Activated naive CD4-positive, alpha-beta T cell treated with anti-CD3 and anti-CD28 coated beads, Interleukin-2, amount 10 ng/mL, durations not matched to agents 7 days and 5 days (primary cell): ENCODE measurements at places on chromosomes 2 and 18.

- H3K27me3 ChIP-seq = peaks cover 44% of the 10 kb centered on the region
- H3K36me3 ChIP-seq = no peaks in the 10 kb centered on the region
- H3K4me3 ChIP-seq = peak within 1 kb of the TSS; percentile 15
- H3K27ac ChIP-seq = no peak within 1 kb of the TSS
- peaks cover 4% of the 10 kb centered on the region for H3K4me1 ChIP-seq
Measured at GRCh38 chr18:10453806-10454680, at the start of gene APCDD1. Gene APCDD1 (plus strand): TSS chr18:10454635. CDS start chr18:10454982, 347 bp downstream.

- H3K4me3 ChIP-seq = peak overlapping the region; percentile 11
- H3K36me3 ChIP-seq = peaks cover 73% of the 10 kb centered on the region
Measured at GRCh38 chr2:196987649-196988364, 61.3 kb upstream of the PGAP1 start.

DNA sequence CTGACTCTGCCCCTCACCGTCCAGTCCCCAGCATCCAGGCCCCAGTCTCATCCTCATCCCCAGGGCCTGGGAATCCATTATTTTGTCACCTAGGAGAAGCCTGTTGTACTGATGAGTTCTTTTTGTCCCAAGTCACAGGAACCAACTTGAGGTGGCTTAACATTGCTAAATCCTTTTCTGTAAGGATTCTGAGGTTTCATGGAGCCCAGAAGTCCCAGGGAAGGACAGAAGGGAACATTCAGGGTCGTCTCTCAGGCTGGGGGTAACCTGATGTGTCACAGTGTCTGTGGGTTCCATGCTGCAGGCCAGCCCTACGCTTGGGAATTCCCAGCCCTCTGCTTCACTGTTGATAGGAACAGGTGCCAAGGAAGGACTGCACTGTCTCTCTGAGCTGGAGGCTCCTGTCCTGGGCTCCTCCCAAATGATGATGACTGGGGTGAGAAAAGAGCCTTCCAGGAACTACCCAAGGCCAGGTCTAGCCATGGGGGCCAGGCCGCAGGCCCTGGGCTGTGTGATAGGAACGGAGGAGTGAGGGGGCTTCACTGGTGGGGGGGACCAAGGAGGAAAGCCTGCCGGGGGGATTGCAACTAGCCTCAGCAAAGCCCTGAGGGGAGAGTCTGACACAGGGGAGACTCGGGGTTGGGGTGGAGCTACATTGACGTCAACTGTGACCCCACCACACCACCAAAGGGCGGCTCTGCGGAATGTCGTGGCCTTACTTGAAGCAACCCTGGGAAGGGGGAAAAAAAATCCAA, 145.7 kb downstream of the SMAD7 start:
- no peaks in the 10 kb centered on the region for H3K27me3 ChIP-seq
- no peak overlapping the region for H3K4me3 ChIP-seq
- no peak for DNase-seq
- no peak overlapping the region for H3K27ac ChIP-seq
- no peaks in the 10 kb centered on the region for H3K36me3 ChIP-seq
- H3K4me1 ChIP-seq = peaks cover 51% of the 10 kb centered on the region

DNA sequence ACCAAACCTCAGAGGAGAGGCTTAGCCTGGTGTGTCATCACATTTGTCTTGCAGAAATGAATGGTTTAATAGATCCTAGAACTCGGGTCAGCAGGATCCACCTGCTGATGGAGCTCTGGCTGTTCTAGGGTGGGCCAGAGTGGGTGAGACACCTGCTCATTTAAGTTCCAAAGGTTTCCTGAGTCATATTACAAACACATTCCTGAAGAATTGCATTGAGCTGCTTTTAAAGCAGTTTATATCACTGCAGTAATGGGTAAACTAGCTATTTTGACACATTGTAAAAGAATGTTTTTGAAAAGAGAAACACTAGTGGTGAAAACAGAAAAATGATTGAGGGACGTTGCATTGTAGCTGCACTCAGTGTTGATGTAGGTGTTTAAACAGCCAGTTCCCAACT, 175.3 kb upstream of the TCF4 start:
- no peaks in the 10 kb centered on the region for H3K4me1 ChIP-seq
- H3K27me3 ChIP-seq = no peaks in the 10 kb centered on the region
- H3K4me3 ChIP-seq = no peak overlapping the region
- H3K27ac ChIP-seq = no peak overlapping the region

- H3K4me3 ChIP-seq = no peak overlapping the region
- no peaks in the 10 kb centered on the region for H3K4me1 ChIP-seq
- H3K27ac ChIP-seq = no peak overlapping the region
- no peaks in the 10 kb centered on the region for H3K36me3 ChIP-seq
Measured at GRCh38 chr2:104818264-104818663, 35.7 kb upstream of the POU3F3 start.

- no peaks in the 10 kb centered on the region for H3K27me3 ChIP-seq
- DNase-seq = no peak
- H3K4me1 ChIP-seq = no peaks in the 10 kb centered on the region
- no peak overlapping the region for H3K27ac ChIP-seq
Measured at GRCh38 chr18:77608807-77609206, 359.2 kb downstream of the GALR1 start.

- H3K27ac ChIP-seq = peak overlapping the region; percentile 89
- peak; percentile 64 for DNase-seq
- peaks cover 38% of the 10 kb centered on the region for H3K36me3 ChIP-seq
- peaks cover 63% of the 10 kb centered on the region for H3K4me1 ChIP-seq
Measured at GRCh38 chr2:84879584-84880394, 1.1 kb downstream of the TRABD2A start.

- H3K4me1 ChIP-seq = no peaks in the 10 kb centered on the region
- no peaks in the 10 kb centered on the region for H3K27me3 ChIP-seq
- no peak overlapping the region for H3K4me3 ChIP-seq
- H3K27ac ChIP-seq = no peak overlapping the region
- no peak for DNase-seq
Measured at GRCh38 chr2:144430722-144431391, 89.1 kb downstream of the ZEB2 start.

- no peak overlapping the region for H3K4me3 ChIP-seq
- no peaks in the 10 kb centered on the region for H3K36me3 ChIP-seq
- no peak overlapping the region for H3K27ac ChIP-seq
- H3K27me3 ChIP-seq = no peaks in the 10 kb centered on the region
- no peaks in the 10 kb centered on the region for H3K4me1 ChIP-seq
- no peak for DNase-seq
Measured at GRCh38 chr18:52045946-52046675, 293.9 kb upstream of the DCC start.

GRCh38 chr2:69007169-69007568, 5.8 kb upstream of the ANTXR1 start:
- no peaks in the 10 kb centered on the region for H3K4me1 ChIP-seq
- no peak overlapping the region for H3K4me3 ChIP-seq
- H3K27me3 ChIP-seq = peaks cover 36% of the 10 kb centered on the region
- DNase-seq = no peak

DNA sequence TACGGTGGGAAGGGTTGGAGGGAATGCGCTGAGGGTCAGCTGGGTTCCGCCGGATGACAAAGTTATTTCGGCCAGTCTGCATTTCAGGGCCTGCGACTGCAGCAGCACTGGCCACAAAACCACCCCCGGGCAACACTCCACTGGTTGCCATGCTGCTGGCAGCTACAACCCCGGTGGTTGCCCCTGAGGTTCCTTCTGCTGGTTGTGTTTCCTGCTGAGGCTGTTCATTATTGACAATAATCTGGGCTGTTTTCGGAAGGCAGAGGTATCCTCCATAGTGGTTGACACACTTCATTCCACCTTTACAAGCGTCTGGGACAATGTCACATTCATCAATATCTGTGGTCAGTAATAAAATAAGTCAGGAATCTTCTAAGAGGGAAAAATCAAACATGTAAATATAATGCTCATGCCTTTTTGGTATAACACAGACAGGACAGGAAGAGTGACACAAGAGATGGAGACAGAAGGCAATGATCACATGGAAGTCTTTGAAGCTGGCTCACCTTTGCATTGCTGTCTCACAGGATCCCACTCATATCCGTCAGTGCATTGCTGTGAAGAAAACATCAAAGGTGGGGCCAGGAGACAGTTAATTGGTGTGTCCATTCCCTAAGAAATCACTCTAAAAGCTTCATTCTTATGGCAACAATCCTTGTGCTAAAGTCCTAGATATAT, 5.7 kb downstream of the EFEMP1 start:
- H3K36me3 ChIP-seq = no peaks in the 10 kb centered on the region
- no peak for DNase-seq
- H3K27ac ChIP-seq = no peak overlapping the region
- H3K27me3 ChIP-seq = peaks cover 11% of the 10 kb centered on the region

- peaks cover 73% of the 10 kb centered on the region for H3K4me1 ChIP-seq
- H3K4me3 ChIP-seq = peak overlapping the region; percentile 56
- peaks cover 49% of the 10 kb centered on the region for H3K36me3 ChIP-seq
- H3K27me3 ChIP-seq = no peaks in the 10 kb centered on the region
Measured at GRCh38 chr2:160427629-160428404, 65.8 kb downstream of the RBMS1 start.

GRCh38 chr2:182229297-182229696, 197.5 kb downstream of the PDE1A start:
- no peaks in the 10 kb centered on the region for H3K27me3 ChIP-seq
- no peak for DNase-seq
- no peaks in the 10 kb centered on the region for H3K4me1 ChIP-seq
- H3K4me3 ChIP-seq = no peak overlapping the region
- H3K27ac ChIP-seq = no peak overlapping the region

DNA sequence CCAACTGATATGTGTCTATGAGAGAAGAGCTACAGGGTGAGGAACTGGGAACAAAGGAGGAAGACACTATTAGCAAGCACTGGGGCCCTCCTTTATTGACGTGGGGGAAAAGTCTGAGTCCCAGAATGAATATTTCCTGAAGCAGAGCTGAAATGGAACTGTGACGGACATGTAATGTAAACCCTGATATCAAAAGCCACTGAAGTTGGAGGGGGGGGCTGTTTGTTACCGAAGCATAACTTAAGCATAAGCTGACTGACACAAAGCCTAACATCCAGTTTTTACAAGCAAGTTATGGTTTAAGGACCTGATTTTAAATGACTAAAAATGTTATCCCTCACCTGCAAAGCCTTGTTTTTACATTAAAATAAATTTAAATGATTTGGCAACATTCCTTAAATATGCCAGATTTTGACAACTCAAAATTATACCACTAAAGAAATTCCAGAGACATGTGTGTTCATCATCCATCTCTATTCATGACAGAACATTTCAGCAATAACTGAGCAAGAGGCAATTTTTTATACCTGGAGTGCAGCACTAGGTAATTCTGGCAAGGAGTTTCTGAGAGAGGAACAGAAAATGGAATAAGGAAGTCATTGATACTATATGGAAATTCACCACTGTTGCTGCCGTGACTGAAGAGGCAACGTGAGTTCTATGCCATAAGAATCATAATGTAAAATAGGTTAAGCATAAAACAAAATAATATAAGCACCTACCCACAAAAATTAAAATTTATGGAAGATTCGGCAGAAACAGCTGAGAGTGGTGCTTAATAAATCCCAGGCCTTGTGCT, 186.0 kb downstream of the AFF3 start:
- H3K4me3 ChIP-seq = no peak overlapping the region
- no peak for DNase-seq
- H3K27me3 ChIP-seq = no peaks in the 10 kb centered on the region
- no peaks in the 10 kb centered on the region for H3K36me3 ChIP-seq

DNA sequence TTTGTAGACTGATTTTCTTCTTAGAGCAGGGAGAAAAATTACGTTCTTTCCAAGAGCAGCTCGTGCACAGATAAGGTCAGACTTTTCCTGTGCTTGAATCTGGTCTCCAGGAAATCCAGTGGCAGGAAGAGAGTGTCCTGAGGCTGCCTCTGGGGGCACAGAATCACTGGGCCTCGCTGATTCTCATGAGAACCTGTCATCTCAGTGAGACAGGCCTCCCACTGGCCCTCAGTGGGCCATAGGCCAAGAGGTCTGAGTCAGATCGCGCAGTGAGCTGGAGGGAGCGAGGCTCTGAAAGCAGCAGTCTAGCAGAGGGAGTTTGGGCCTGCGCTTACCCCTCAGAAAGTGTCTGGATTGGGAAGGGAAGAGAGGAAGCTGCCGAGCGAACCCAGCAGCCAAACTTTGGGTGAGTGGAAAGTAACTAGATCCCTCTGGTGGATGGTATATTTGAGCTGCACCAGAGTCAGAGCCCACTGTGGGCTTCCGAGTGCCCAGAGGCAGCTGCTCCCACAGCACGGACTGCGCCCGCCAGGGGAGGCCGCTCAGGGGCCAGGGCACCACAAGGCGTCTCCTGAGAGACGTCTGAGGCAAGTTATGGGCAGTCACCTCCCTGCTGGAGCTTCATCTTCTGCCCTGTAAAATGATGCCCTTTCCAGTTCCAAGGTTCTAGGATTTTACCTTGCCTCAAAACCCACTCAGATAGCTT, 8.2 kb downstream of the GDF7 start:
- no peak overlapping the region for H3K4me3 ChIP-seq
- no peaks in the 10 kb centered on the region for H3K36me3 ChIP-seq
- no peak for DNase-seq
- no peak overlapping the region for H3K27ac ChIP-seq
- H3K27me3 ChIP-seq = peaks cover 43% of the 10 kb centered on the region

- H3K27me3 ChIP-seq = no peaks in the 10 kb centered on the region
- DNase-seq = no peak
- H3K36me3 ChIP-seq = no peaks in the 10 kb centered on the region
Measured at GRCh38 chr2:120979921-120980320, 244.3 kb downstream of the GLI2 start.

- no peaks in the 10 kb centered on the region for H3K36me3 ChIP-seq
- no peak for DNase-seq
- no peak overlapping the region for H3K27ac ChIP-seq
- H3K27me3 ChIP-seq = peaks cover 37% of the 10 kb centered on the region
Measured at GRCh38 chr2:118123561-118124232, 35.4 kb downstream of the INSIG2 start.

DNA sequence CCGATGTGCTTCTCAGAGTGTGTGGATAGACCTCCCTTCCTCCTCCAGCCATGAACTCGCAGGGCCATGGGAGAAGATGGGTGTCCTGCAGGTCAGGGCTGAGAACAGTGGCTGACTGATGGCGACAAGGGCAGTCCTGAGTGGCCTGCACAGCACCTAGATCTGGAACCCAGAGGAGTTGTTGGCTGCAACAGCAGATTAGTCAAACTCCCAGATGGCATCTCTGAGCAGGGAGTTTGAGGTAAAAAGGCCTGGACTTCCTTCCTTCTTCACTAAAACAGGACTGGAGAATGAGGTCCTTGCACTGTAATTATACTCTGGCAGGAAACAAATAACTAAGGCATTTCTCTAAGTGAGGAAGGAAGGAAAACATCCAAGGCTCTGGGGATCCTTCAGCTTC, 160.8 kb downstream of the MYCN start:
- peaks cover 5% of the 10 kb centered on the region for H3K27me3 ChIP-seq
- no peak for DNase-seq
- H3K36me3 ChIP-seq = no peaks in the 10 kb centered on the region
- no peak overlapping the region for H3K4me3 ChIP-seq
- H3K27ac ChIP-seq = no peak overlapping the region

DNA sequence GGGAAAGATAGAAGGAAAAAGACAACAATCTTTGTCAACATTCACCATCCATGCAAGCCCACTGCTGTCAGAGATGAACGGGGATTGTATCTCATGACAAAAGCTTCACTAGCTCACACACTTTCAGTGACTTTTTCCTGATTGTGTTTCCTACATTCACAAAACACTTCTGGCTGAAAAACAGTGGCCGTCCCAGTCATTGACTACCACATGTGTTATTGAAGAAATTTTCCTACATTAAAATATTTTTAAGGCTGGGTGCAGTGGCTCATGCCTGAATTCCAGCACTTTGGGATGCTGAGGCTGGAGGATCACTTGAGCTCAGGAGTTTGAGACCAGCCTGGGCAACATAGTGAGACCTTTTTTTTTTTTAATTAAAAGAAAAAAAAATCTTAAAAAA, 90.9 kb downstream of the MOGAT1 start:
- H3K4me3 ChIP-seq = no peak overlapping the region
- DNase-seq = no peak
